ENCODE measurements at places on chromosomes 13 and 19. TPM values are rescaled to one million over a fixed set of nuclear protein-coding genes. Genes with fewer than 3 reads are reported as not detected.
A peak's percentile ranks its signal among the peaks of the same experiment; 100 is the strongest.

The FGF22 gene
- under 0.01 TPM for total RNA-seq

The ZNF738 gene
- total RNA-seq: 2.1 TPM

The CRX gene
- not detected for total RNA-seq

The FLT1 gene
- total RNA-seq: 1.3 TPM

The ZNF555 gene
- 4.6 TPM for total RNA-seq

The SERTM1 gene
- total RNA-seq: not detected

The CYSLTR2 gene
- total RNA-seq: not detected

The ANGPTL4 gene
- 1.7 TPM for total RNA-seq

The SULT2A1 gene
- not detected for total RNA-seq

The LILRB2 gene
- total RNA-seq: not detected

GRCh38 chr19:2035590-2035991 is 15.5 kb downstream of the MKNK2 start:
- DNase-seq: no peak

GRCh38 chr13:110305949-110306339 is 1.0 kb downstream of the COL4A1 start:
- DNase-seq: peak; percentile 43

- peak; percentile 93 for DNase-seq
Observed at GRCh38 chr13:97367016-97367822, 66.8 kb upstream of the RAP2A start.

DNA sequence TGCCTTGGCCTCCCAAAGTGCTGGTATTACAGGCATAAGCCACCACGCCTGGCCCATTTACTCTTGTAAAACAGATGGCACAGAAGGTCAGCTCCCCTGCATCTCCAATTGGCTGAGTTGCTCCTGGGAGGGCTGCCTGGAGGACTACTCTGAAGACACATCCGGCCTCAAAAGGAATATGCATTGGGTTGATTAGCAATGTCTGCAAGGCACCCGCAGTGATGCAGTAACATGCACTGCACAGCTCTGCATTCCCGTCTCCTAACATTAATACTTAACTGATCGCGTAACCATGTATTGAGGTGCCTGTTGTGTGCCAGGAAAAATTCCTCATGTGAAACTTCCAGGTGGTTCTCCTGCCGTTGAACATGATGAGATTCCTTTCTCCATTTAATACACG is 5.0 kb downstream of the ELAVL3 start:
- no peak for DNase-seq

GRCh38 chr13:60094385-60095088 is 69.2 kb downstream of the DIAPH3 start:
- no peak for DNase-seq

DNA sequence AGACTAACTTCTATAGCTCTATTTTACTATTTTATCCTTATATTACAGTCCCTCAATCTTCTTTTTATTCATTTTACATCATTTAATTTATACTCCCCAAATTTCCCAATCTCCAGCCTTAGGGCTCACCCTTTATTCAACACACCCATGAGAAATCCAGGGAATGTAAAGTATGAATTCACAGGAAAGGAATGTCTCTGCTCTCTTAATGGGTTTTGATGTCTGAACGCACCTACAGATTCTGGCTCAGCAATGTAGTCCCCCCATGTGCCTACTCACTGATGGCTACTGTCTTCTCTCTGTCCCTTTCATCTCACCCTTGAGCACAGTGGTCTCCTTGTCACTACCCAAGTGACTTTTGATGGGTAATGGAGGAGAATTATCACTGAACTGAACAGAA is 32.8 kb downstream of the TNFSF13B start:
- DNase-seq: peak; percentile 41

- no peak for DNase-seq
Observed at GRCh38 chr19:7933828-7934725, 8.1 kb upstream of the CTXN1 start.

DNA sequence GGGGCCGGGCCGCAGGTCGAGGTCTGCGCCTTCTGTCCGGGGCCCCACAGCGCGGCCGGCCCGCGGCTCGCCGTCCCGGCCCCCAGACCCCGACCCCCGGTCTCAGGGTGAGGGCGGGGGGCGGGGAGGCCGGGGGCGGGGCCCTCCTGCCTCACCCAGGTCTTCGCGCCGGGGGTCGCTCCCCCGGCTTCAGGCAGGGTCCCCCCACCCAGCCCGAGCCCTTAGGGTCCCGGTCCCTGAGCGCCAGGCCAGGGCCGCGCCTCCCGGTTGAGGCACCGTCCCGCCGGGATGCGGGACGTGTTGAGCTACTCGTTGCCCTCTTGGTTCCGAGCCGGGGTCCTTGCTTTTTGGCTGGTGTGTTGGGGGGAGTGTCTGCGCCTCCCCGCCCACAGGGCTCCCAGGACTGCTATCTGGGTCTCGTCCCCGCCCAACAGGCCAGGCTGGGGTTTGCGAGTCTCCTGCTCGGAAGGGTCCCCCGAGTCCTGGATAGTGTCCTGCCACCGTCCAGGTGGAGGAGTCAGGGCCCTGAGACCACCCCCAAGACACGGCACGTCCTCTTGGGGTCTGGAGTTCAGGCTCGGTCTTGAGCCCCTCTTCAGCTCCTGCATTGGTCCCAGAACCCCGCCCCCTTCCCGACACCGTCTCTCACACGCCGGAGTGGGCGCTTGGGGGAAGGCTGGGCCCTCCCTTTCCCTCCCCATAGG is 452 bp downstream of the PIAS4 start:
- DNase-seq: no peak

DNA sequence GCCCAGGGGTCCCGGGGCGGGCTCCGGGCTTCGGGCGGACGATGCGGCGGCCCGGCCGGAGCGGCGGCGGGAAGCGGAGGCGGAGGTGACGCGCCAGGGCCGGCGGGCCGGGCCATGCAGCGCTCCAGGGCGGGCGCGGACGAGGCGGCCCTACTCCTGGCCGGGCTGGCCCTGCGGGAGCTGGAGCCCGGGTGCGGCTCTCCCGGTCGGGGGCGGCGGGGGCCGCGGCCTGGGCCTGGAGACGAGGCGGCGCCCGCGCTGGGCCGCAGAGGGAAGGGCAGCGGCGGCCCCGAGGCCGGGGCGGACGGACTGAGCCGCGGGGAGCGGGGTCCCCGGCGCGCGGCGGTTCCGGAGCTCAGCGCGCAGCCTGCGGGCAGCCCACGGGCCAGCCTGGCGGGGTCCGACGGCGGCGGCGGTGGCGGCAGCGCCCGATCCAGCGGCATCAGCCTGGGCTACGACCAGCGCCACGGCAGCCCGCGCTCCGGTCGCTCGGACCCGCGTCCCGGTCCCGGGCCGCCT is 362 bp downstream of the WTIP start:
- DNase-seq: peak; percentile 64

DNA sequence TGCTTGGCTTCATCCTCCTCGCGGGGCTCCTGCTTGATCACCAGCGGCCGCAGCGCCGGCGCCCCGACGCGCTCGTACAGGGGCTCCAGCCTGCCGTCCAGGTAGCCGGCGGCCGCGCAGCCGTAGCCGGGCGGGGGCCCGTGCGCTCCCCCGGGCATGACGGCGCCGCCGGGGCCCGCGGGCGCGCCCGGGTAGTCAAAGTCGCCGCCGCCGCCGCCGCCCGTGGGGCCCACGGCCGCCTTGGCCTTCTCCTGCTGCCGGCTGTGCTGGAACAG is 497 bp downstream of the CEBPA start:
- DNase-seq: no peak

DNA sequence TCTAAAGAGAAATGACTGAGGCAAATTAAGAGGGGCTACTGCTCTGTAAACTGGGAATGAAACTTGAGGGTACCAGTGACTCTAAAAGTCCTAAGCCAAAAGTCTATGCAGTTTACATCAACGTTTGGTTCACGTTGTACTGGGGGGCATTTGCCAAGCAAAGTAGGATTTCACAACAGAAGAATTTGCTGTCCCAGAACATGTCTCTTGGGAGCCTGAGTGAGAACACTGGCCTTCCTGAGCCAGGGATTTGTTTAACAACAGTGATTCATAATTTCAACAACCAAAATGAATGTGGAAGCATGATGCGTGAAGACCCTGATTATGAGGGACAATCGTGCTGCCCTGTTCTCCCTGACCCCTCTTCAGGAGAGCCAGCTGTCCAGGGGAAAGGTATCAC is 178.0 kb downstream of the OXGR1 start:
- DNase-seq: no peak

DNA sequence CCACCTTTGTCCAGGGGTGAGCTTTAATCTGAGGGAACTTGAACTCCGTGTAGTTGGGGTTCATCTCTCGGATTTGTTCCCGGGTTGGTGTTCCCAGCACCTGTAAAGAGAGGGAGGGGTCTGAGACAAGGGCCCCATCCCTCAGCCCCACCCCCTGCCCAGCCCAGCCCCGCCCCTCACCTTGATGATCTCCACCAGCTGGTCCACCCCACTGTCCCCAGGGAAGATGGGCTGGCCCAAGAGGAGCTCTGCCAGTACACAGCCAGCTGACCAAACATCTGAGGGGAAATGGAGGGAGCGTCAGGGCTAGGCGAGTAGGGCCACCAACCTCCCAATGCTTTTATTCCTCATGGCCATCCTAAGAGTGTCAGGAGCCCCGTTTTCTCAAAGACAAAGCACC is 9.3 kb downstream of the GSK3A start:
- no peak for DNase-seq

DNA sequence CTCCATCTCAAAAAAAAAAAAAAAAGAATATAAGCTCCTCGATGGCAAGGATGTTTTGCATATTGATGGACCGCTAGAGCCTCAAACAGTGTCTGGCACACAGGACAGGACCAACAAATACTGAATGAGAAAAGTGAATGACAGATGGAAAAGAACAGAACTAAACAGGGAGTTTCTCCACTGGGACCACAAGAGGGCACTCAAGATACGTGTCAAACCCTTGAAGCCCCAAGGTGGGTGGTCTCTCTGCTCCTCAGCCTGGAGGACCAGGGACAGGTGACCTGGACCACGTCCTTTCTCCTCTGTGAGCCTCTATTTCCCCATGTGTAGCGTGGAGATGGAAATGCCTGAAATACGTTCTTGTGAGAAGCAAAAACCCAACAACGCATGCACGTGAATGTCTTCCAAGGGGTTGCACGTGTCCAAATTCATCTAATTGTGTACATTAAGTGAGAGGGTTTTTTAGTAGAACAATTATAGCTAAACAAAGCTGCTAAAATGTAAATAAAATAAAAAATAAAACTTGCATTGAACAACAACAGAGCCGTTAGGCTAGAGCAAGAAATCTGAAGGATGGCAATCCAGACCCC is 5.7 kb upstream of the CDC42EP5 start:
- peak; percentile 54 for DNase-seq
